Fibroblast of skin of right quadriceps (primary cell): ENCODE measurements at places on chromosomes 16 and 17.

- DNase-seq = no peak
Measured at GRCh38 chr16:78597809-78598570, 498.5 kb downstream of the WWOX start.

GRCh38 chr16:84603140-84603816 lies 14.6 kb downstream of the COTL1 start:
- DNase-seq = peak; percentile 97

DNA sequence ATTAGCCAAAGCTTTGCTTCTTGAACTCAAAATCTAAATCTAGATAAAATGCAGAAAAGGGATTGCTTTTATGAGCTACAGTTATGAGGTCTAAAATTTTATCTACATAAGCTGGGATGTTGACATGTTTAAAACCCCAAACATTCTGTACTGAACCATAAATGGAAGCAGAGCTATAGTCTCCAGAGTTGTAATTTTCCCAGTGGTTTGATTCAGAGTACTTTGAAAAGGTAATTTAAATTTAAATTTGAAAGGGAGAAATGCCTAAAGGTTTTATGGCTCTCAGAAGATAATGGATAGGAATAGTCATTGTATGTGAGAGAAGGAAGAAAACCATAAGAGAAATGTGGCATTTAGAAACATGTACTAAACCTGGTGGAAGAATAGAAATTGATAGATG lies 163.2 kb downstream of the PPM1E start:
- DNase-seq = no peak

DNA sequence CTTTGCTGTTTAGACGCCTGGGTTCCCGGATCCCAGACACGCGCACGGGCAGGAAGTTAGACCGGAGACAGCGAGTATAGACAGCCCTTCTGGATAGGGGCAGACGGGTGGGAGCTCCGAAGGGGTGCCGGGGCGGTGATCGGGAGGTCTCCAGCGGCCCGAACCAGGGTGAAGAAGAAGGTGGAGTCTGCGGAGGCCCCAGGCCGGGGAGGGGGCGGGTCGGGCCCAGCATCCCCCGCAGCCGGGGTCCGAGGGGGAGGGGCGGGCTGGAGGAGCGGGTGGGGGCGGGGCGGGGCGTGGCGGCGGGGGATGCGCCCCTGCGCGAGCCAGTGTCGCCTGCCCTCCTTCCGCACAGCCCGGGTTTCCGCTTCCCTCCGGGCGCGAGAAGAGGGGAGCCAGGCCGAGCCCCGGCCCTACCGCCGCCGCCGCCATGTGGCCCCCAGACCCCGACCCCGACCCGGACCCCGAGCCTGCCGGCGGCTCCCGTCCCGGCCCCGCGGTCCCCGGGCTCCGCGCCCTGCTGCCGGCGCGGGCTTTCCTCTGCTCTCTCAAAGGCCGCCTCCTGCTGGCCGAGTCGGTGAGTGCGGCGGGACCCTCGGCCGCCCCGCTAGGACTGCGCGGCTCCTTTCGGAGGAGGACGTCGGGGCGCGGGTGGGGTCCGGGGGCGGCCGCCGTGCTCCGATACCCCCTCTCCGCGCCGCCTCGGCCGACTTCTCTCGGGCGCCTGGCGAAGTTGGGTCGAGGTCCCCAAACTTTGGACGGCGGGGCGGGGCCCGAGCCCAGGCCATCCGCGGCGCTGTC lies at the start of gene CMTM3:
CMTM3 (plus strand) TSS at position 329 of the 801 bp plus-strand sequence; CDS start at position 431, 102 bp downstream.
- peak; percentile 64 for DNase-seq

DNA sequence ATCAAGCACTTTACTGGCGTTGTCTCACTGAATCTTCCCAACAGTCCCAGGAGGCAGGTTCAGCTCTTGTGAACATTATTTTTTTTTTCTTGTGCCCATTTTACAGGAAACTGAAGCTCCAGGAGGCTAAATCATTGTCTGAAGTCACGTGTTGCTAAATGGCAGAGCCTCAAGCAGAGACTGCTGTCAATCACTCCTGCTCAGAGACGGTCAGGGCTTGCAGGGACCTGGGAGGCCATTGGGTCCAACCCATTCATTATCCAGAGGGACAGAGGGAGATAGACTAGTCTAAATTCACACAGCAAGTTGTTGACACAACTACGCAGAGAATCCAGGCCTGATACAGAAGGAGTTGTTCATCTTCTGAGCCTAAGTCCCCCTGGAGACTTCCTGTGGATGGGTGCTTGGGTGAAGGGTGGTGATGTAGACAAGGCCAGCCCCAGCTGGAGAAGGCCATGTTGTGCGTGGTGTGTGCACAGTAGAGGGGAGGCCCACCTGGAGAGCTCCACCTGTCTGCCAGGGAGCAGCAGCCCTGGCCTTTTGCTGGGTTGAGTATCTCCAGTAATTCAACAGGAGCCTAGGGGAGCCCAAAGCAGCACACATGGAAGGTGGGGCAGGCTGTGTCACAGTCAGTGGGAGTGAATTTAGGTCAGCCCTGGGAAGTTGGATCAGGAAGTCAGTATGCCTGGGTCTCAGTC lies 24.3 kb upstream of the C1QL1 start:
- no peak for DNase-seq

DNA sequence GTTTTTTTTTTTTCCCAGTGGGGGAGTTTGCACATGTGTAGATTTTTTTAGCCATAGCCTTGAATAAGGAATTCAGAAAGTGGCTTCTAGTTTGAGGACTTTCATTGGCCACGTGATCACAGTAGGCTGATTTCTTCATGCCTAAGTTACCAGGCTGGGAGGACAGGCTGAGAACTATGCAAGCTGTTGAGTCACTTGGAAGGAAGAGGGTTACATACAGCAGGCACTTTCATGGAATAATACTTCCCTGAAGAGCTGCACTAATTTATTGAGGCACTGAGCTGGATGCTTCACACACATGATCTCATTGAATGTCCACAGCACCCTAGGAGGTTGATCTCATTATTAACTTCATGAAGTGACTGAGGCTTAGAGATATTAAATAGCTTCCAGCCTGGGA lies 22.8 kb downstream of the PRKCB start:
- no peak for DNase-seq

GRCh38 chr17:58641887-58642311 lies 49.9 kb downstream of the TEX14 start:
- DNase-seq = peak; percentile 37

- no peak for DNase-seq
Measured at GRCh38 chr17:73625006-73625405, 19.2 kb downstream of the SDK2 start.

- no peak for DNase-seq
Measured at GRCh38 chr16:17469741-17470181, 999 bp downstream of the XYLT1 start.

DNA sequence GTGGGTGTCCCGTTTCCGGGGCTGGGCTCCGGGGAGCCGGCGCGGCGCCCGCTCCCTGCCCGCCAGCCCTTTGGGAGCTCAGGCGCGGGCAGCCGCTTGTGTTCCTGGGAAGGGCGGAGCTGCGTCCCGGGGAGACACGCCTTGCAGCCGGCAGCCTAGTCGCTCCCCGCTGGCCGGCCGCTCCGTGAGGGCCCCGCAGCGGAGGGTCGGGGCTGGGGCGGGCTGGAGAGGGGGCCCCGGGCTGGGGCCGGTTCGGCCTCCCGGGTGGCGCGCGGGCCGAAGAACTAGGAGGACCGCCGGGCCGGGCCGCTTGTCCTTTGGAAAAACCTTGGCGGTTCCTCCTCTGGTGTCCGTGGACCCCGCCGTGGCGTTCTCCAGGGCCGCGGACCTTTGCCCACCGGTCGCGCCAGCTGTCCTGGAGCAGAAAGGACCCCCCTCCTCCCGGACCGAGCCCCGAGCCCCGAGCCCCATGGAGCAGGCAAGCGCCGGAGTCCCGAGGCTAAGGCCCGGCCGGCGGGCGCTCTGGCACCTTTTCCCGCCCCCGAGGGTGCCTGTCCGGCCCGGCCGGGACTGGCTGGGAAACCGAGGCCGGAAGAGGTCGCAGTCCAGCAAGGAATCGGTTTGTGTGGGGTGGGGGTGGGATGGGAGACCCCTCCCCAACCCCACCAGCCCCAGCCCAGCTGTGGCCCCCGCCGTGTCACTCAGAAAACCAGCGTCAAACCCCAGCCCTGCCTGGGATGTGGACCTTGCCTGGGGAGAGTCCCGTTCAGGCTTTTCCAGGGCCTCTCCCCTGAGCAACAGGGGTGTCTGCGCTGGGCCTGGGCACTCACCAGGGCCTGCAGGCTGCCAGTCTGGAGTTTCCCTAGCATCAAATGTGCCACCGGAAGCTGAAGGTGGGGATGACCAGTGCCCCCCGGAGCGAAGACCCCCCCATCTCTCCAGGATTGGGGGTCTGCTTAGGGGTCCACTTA lies 6.8 kb upstream of the TBC1D3B start:
- peak; percentile 65 for DNase-seq

DNA sequence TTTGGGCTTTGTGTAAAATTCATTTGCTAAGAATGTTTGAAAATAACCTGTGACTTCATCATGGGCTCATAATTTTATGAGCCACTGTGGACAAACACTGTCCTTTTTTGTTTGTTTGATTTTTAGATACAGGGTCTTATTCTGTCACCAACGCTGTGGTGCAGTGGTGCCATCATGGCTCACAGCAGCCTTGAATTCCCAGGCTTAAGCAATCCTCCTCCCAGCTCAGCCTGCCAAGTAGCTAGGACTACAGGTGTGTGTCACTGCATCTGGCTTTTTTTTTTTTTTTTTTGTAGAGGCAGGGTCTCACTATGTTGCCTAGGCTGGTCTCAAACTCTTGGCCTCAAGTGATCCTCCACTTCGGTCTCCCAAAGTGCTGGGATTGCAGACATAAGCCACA lies 8.3 kb downstream of the TEX2 start:
- DNase-seq = no peak

DNA sequence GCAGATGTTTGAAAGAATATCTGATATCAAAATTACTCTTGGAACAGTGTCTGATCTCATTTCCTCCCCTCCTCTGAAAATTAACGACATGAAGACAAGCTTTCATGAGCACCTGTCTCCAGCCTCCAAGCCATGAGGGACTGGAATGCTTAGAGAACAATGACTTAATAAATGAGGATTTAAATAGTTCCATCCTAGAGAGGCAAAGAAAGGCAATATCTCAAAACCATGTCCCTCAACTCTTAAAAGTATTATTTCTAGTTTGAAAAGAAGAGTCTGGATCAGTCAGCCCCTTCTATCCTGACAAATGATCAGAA lies 137.5 kb downstream of the ANKFN1 start:
- no peak for DNase-seq

- DNase-seq = no peak
Measured at GRCh38 chr17:20253323-20253722, 214.0 kb downstream of the LGALS9B start.

DNA sequence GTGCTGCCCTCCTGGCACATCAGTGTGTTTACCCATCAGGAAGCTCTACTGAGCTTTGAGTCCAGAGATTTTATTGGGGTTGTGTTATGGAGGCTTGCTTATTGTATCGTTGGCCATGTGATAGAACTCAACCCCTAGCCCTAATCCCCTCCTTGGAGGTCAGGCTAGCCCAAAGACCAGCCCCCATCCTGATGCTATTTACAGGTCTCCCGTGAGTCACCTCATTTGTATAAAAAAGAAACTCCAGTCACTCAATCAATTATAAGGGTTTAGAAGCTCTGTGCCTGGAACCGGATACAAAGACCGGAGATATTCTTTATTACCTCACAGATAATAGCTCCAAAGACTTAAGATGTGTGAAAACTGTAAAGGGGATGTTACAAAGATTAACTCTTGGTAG lies 405.9 kb downstream of the CNTNAP4 start:
- DNase-seq = no peak

GRCh38 chr16:49483651-49484450 lies 110.2 kb downstream of the C16orf78 start:
- no peak for DNase-seq

DNA sequence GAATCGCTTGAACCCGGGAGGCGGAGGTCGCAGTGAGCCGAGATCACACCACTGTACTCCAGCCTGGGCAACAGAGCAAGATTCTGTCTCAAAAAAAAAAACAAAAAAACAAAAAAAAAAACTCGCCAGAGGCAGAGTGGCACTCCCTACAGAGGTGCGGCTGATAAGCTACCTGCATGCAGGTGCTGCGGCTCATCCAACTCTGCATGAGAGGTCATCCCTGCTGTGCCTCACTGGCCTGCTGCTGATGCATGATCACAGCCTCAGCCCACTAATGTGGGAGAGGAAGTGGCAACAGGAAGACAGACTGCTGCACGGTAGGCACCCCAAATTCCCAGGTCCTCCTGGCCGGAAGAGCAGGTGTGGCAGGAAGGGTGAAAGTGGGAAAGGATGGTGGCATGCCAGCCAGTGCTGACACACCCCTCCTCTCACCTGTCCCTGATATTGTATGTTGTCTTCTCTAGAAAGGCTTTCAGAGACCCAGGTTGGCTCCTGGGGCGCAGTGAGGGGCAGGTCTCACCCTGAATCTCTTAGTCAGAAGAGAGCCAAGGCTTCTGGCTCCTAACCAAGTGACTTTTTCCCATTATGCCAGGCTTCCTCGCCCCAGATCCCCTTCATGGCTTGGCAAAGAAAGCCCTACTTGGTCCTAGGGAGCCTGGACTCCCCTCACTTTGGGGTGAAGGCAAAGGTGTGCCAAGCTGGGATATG lies 11.8 kb downstream of the NXPH3 start:
- DNase-seq = no peak

DNA sequence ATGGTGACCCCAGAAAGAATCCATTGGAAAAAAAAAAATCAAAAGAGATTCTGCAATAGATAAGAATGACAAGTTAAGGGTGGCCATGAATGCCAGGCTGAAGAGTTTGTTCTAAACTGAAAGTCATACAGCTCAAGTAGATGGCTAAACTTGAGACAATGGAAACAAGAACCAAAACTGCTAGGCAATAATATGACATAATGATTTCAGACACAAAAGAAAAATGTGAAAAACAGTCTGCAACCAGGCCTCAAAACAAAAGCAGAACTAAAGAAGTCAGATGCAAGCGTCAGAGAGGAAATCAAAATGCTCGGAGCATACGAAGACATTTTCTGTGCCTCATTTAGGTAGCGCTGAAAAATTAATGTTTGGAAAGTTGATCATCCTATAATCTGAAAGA lies 54.4 kb upstream of the YPEL2 start:
- no peak for DNase-seq

DNA sequence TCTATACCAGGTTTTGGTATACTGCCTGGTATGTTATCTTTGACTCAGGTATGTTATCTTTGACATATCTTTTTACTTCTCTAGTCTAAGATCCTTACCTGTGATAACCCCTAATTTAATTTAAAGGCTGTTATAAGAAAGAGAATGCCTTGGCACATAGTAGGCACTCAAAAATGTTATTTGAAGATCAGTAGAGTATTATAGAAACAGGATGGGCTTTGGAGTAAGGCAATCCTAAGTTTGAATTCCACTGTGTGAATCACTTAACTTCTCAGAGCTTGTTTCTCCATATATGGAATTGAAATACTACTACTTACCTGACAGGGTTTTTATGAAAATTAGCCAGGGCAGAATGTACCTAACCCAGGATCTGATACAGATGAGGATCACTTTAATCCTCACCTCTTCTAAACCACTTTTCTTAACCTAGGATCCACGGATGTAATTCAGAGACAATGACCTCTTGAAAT lies 1.2 kb downstream of the BRIP1 start:
- peak; percentile 56 for DNase-seq

GRCh38 chr16:47037396-47037745 lies 63.9 kb upstream of the DNAJA2 start:
- peak; percentile 7 for DNase-seq
